ENCODE measurements at places on chromosomes 6 and 20.

DNA sequence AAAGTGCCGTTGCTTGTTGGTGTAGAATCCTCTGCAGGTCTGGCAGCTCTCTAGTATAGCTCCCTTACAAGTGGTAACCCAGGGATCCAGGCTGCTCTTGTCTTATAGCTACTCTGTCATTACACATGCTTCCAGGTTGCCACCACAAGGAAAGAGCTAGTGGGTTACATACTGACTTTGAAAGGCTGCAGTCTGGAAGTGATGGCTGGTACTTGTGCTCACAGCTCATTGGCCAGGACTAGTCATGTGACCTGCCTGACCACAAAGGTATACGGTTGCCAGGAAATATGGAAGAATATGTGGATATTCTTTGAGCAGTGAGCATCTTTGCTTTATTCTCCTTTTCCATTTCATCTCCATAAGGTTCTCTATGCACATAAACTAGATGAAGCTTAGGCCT lies 46.0 kb downstream of the RREB1 start:
- DNase-seq: no peak

DNA sequence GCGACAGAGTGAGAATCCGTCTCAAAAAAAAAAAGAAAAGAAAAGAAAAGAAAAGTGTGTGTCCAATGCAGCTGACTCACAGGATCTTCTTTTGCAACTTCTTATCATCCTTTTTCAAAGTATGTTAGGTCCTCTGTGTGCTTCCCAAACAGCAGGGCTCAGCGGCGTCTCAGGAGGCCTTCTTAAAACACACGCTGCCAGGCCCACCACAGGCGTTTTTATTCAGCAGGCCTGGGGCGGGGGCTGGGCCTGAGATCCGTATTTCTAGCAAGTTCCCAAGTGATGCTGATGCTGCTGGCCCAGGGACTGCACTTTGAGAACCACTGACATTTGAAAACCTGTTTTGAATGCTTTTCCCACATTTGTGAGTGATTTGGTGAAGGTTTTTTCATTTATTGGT lies 57.1 kb downstream of the PSMG4 start:
- DNase-seq: peak; percentile 85

- DNase-seq: no peak
Measured at GRCh38 chr6:14674867-14675648, 557.5 kb downstream of the CD83 start.

GRCh38 chr6:11353921-11354389 lies 121.5 kb upstream of the NEDD9 start:
- DNase-seq: peak; percentile 84

DNA sequence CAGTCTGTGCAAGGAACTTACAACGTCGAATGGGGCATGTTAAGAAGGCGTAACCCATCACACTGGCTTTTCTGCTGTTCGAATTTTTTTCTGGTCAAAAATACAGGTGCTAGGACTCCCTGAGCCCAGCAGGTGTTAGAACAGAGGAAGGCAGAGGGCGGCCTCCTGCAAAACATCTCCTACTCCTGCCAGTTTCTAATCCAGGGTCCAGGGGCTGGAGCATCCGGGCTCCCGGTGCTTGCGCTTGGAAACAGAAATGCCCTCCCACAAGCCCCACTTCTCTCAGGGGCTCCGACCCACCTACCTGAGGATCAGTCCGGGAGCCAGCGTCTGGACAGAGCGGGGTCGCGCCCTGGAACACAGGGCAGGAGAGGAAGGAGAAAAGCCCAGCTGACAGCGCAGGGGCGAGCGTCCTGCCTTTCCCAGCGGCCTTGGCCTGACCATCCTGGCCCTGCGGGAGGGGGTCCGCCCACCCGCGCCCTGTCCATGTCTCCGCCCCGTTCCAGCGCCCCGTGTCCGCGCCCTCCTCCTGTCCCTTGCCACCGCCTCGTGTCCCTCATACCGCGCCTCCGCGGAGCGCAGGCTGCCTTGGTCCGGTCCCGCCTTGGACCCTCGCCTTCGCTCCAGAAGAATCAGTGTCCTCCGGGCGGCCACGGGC lies 14.8 kb upstream of the LPA start:
- DNase-seq: no peak

GRCh38 chr20:58097943-58098342 lies 130.5 kb downstream of the ANKRD60 start:
- no peak for DNase-seq

- DNase-seq: no peak
Measured at GRCh38 chr20:43744966-43745730, 18.3 kb upstream of the GTSF1L start.

GRCh38 chr6:170162011-170162774 lies 128.7 kb downstream of the DLL1 start:
- no peak for DNase-seq

DNA sequence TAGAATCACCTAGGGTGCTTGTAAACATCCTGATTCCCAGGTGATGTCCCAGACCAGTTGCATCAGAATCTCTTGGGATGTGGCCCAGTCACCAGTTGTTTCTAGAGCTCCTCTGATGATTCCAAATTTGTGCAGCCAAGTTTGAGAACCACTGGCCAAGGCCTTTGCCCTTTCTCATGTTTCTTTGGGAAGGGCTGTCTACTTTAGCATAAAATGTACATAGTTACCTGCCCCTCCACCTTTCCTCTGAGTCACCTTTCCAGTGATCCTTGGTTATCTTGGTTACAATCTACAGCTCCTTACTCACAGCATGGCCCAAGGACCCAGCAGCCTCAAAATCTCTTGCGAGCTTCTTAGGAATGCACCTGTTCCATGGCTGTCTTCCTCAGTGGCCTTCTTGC lies 266.4 kb upstream of the PRND start:
- no peak for DNase-seq

- DNase-seq: peak; percentile 91
Measured at GRCh38 chr6:16130932-16131387, 2.1 kb downstream of the MYLIP start.

DNA sequence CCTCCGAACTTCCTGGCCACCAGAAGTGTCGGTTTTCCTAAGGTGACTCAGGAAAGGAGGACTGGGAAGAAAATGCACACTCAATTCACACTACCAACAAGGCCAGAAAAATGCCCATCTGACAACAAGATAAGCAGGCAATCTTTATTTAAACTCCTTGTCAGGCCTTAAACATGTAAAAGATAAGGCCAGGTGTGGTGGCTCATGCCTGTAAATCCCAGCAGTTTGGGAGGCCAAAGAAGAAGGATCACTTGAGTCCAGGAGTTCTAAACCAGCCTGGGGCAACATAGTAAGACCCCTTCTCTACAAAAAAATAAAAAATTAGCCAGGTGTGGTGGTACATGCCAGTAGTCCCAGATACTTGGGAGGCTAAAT lies 7.6 kb upstream of the ID1 start:
- DNase-seq: no peak

GRCh38 chr6:15285682-15286294 lies 39.9 kb downstream of the JARID2 start:
- peak; percentile 24 for DNase-seq

- DNase-seq: no peak
Measured at GRCh38 chr20:47335251-47336128, 21.0 kb downstream of the ZMYND8 start.

DNA sequence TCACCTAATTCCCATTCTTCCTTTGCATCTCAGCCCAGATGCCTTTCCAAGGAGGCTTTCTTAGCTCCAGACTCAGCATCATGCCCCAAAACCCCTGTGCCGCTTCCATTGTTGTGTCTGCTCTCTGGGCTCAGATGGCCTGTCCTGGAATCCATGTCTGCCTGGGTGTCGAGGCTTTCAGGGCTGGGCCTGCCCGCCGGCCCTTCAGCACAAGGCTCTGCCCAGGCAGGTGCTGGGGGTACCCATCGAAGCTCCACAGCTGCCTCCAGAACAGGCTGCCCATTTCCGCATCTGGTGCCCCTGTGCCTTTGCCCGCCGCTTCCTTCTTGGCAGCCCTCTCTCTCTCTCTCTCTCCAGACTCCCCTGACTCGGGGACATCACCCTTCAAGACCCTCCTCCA lies 1.2 kb downstream of the CPXM1 start:
- no peak for DNase-seq

GRCh38 chr6:137830511-137830911 lies 36.5 kb upstream of the TNFAIP3 start:
- no peak for DNase-seq

All from choroid plexus epithelial cell (primary cell).